PC-3 (cell line): ENCODE measurements at places on chromosomes 2 and 18.

- DNase-seq = peak; percentile 96
Observed at GRCh38 chr2:12534646-12535263, 182.0 kb upstream of the TRIB2 start.

DNA sequence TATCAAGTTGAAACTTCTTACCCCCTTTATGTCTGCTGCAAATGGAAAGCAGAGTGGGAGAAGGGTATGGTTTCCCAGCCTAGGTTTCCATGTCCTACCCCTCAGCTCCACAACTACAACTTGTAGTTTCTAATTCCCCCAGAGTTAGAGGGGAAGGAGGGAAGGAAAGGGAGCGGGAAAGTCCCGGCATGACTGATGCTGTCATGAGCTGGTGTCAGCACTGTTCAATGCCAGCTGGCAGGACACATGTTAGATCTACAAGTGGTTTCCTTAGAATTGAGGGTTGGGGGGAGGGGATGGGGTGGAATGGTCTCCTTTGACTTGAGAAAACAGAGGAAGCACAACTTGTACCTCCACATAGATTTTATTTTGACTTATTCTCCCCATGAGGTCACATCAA lies 194.0 kb downstream of the MBD2 start:
- DNase-seq = no peak

DNA sequence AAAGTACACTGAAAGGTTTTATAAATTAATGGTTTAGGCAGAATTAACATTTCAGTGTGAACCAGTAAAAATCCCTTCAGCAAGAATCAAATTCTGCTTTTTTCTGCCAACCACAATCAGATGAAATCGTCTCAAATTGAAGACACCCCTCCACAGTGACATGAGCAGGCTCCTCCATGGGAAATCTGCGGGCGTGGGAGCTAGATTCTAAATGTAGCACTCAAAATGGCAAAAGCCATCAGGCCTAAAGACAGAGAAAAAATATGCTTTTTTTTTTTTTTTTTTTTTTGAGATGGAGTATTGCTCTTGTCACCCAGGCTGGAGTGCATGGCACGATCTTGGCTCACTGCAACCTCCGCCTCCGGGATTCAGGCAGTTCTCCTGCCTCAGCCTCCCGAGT lies 55.8 kb upstream of the MRPS9 start:
- DNase-seq = no peak

- DNase-seq = peak; percentile 29
Observed at GRCh38 chr18:70293166-70293565, 4.3 kb downstream of the SOCS6 start.

DNA sequence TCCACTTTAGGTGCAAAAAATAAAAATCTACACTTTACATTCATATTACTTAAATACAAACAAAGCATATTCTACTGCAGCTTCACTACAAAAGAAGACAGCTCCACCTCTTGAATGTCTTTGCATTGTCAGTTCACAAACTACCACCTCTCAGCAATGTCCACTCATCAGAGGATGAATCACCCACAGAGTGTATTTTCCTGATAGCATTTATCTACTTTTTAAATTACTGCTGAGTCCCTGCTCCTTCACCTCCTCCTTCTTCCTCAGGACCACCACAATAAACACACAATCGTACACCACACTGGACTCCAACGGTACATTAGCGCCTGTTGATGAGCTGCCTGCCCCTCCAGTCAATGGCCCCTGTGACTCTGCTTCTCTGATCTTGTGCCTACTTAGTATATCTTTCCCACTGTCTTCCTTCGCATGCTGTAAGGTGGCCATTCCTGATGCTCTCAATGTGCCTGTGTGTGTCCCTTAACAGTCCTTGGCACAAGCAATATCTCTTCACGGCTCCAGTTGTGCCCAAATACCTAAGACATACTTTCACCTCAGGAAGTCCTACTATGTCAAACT lies 120.9 kb downstream of the DHRS9 start:
- no peak for DNase-seq

DNA sequence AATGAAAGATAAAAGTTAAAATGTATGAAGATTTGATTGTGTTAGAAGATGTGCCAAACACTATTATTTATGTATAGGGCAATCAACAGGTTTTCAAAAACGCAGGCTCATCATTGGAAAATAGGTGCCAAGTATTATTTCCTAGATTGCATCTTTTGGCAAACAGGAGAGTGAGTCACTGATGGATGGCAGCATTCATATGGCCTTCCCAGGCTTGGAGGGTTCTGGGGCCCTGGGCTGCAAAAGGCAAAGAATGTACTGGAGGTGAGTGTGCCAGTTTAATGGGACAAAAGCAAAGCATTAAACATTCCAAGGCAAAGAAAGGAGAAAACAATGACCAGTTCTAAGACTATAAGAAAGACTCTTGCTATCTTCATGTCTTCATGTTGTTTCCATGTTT lies 379.4 kb downstream of the RIT2 start:
- no peak for DNase-seq

GRCh38 chr2:168853471-168853870 lies 36.8 kb downstream of the SPC25 start:
- no peak for DNase-seq

DNA sequence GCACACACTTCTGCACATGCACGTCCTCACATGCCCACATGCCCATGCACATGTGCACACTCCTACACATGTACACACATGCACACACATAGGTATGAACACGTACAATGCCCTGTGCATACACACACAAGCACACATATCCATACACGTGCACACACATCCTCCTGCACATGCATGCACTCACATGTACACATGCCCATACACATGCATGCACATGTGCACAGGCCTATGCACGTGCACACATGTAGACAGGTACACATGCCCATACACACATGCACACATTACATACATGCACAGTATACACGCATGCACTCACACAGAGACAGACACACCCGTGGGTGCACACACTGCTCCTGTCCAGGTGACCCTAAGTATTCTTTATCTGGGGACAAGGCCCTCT lies 34.3 kb downstream of the GPC1 start:
- no peak for DNase-seq

DNA sequence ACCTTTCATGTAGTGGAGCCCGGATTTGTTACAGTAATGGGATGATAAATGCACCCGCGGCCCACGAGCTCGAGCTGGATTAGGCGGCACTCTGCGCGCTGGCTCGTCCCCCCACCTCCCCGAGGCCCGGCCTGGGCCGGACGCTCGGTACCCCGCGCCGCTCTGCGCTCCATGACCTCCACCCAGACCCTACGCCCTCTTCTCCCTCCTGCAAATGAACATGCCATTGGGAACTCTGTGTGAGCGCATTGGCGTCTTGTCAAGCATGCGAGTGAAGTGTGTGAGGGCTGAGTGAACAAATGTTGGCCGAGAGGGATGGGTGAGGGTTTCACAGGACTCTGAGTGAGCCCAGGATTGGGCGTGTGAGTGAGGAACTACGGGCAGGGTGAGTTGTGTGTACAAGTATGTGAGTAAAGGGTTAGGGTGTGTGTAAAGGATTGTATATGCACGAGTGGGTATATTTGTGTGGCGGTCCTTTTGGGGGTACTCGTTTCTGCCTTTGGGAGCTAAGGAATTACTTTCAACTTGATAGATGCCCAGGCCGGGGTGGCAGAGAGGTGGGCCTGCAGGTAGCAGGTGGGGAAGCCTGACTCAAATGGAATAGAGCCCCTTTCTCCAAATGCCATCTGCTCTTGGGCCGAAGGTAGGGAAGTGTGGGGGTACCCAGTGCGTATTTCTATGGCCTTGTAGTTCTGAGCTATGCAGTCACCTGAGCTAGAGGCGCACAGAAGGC lies 2.9 kb upstream of the EN1 start:
- DNase-seq = no peak

DNA sequence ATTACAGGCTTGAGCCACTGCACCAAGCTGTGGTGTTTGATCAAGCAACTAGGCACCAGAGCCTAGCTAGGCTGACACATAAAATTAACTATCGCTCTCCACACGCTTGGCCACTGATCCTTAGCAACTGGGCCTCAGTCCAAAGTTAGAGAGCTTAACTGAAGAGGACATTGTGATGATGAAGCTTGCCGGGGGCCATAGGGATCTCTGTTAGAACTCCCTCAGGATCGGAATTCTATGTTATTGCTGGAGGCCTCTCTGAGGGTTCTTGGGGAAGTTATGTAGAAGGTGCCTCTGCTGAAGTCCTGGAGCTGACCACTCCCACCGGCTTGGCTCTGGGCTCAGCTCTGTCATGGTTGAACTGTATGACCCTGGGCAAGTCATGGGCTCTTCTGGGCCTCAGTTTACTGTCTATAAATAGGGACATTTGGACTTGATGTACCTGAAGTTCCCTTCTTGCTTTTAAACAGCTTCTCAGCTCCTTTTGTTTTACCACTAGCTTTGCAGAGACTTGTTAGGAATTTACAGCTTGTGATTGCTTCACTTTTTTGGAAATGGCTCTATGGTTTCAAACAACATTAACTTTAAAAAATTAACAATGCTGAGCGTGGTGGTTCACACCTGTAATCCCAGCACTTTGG lies 44.1 kb downstream of the GATA6 start:
- no peak for DNase-seq

- no peak for DNase-seq
Observed at GRCh38 chr18:42807887-42808286, 307.6 kb downstream of the RIT2 start.

DNA sequence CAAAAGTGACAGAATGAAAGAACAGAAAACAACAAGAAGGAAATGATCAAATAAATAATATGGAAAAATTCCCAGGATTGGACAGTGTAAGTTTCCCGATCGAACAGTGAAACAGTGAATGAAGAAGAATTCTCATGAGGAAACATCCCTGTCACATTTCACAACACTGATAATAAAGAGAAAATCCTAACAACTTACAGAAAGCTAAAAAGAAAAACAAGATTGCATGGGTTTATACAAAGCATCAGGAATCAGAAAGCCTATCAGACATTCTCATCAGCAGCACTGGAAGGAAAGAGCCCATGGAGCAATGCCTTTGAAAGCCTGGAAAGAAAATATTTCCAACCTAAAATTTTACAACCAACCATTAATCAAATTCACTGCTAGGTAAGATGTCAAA lies 9.9 kb upstream of the COL6A3 start:
- DNase-seq = no peak

DNA sequence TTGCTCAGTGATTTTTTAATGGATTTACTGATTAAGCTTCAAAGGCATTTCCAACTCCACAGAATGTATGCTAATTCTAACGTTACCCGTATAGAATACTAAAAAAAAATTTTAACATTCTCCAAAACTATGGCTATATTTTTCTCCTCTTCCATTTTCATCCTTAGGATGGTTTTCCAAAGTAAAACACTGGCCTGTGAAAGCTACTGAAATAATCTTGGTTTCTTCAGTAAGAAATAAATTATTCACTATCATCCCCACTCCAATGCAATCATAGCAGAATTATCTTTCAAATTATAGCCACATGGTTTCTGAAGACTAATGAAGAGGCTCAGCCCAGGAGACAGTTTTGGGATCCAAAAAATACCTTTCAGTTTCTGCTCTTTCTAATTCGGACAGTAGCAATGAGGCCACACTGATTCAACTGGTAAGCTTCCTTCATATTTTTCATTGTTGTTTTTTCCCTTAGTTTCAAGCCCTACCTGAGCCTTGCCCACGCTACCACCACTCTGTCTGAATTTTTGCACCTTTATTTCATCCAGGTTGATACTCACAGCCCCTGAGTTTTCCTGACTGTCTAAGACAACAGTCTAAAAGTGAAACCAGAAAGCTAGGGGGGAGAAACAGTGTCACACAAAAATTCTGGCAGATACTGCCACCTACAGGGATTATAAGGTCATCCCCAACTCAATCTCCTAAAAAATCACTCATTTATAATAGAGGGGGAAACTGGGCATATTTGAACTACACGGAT lies 887.9 kb downstream of the NRXN1 start:
- peak; percentile 64 for DNase-seq

- peak; percentile 49 for DNase-seq
Observed at GRCh38 chr2:113977660-113978523, 88.0 kb downstream of the ACTR3 start.

DNA sequence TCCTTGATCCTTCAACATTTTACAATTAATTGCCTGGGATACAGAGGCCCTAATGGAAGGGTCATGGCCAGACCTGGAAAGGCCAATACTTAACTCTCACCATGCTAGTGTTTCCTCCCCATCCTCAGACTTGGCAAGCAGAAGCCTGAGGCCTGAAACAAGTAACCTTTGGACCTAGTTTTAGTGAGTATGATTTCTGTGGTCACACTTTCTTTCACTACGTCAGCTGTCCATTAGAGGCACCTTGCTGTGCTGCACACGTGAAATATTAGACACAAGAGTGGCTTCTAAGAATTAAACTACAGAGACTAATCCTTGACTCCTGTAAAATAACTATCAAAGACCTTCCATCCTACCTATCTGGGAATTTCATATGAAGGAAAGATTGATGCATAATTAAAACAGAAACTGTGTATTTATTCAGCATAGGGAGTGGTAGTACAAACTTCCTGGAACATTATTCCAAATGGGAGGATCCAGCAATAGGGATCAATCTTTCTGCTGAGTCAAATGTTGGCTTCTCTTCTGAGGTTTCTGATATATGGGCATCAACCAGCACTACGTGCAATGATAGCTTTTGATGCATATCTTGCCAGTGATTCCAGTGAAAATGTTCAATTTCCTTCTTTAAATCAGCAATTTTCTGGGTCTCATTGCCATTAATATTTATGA lies 249.7 kb downstream of the IKZF2 start:
- DNase-seq = peak; percentile 62

DNA sequence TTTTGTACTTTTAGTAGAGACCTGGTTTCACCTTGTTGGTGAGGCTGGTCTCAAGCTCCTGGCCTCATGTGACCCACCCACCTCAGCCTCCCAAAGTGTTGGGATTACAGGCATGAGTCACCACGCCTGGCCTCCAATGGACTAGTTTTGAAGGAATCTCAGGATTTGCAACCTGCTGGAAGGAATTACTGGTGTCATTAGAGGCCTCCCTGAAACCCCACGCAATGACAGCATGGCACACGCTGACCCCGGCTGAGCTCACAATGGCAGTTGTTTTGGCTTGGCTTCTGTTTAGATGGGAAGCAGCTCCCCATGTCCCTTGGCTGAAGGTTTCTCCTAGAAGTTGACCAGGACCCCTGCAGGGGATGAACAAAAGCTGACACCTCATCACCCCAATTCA lies 23.1 kb upstream of the COPS8 start:
- DNase-seq = peak; percentile 17

- no peak for DNase-seq
Observed at GRCh38 chr18:27750923-27751322, 426.0 kb downstream of the CDH2 start.

- DNase-seq = no peak
Observed at GRCh38 chr2:239180526-239181073, 220.2 kb downstream of the HDAC4 start.

GRCh38 chr2:205679410-205680009 lies 2.8 kb upstream of the NRP2 start:
- DNase-seq = peak; percentile 71

GRCh38 chr18:12307701-12308385 lies at the start of gene TUBB6:
TUBB6 (plus strand) TSS chr18:12308241; CDS start chr18:12308293, 52 bp downstream.
- DNase-seq = no peak

GRCh38 chr2:151350579-151351195 lies 6.7 kb upstream of the TNFAIP6 start:
- peak; percentile 50 for DNase-seq

- DNase-seq = no peak
Observed at GRCh38 chr2:74077636-74078035, 70.1 kb downstream of the BOLA3 start.
